Activated naive CD4-positive, alpha-beta T cell treated with anti-CD3 and anti-CD28 coated beads, Interleukin-2, amount 10 ng/mL, durations not matched to agents 7 days and 5 days (primary cell): ENCODE measurements at places on chromosomes 5 and 9.

- no peak for DNase-seq
Measured at GRCh38 chr9:27019589-27019988, 14.1 kb upstream of the LRRC19 start.

- no peak for DNase-seq
Measured at GRCh38 chr5:10632110-10632761, 68.4 kb downstream of the ANKRD33B start.

DNA sequence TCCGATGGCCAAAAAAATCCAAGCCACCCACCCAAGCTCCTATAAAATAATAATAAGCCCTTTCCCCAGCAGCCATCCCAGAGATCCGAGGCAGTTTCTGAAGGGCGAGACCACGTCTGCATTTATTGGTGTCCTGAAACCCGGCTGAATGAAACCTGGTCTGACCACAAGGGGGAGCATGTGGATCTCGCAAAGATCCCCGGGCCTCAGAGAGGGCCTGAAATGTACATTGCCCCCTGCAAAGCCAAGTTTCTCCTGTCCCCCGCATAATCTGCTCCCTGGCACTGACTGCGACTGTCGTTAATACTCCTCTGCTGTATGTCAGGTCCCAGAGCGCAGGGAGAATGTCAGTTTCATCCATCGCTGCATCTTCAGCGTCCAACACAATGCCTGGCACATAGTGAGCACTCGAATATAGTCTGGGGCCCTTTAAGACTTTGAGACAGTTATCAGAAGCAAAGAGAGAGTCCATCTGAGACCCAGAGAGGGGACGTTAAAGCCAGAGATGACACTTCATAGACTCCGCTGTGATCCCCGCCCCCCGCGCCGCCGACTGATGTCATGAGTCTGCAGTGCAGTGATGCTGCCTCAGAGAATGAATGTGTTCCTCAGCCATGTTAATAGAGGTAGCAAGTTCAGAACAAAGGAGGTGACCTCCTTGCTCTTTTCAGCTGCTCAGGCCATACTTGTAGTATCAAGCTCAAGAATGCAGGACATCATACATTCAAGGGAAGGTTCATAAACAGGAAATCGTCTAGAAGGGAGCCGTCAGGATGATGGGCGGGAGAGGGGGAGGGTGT is 74.5 kb upstream of the BARHL1 start:
- DNase-seq, result peak; percentile 78

GRCh38 chr9:20255052-20255451 is 367.2 kb downstream of the MLLT3 start:
- no peak for DNase-seq

DNA sequence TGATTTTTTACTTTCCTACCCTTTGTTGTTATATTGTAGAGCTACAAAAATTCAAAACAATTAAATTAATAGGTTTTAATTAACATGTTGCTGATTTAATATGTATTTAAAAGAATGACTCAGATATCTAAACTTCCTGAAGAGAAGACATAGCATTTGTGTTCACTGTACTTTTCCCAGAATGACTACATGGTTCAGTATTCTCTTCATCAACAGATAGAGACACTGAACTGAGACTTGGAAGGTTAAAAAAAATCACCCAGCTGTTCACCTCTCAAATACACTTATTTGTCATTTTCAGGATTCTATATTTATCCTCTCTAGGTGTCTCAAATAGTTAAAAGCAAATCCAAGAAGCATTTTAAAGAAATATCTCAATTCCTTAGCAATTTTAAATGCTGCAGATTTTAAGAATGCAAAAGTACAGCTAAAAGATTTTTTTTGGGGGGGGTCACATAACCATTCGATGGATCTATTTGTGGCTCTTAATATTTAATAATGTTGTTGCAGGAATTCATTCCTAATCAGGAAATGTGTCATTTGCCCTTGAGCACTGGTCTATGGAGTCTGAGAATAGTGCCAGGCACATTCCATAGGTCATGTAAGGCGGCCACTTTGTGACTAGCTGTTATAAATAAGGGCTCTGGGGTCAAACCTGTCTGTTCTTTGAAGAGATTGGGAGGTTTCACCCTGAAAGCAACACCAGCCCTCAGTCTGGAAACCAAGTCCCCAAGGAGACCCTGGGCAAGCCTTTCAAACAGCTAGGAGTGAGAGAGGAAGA is 463.1 kb downstream of the NR2F1-AS1 start:
- DNase-seq, result no peak

- DNase-seq, result no peak
Measured at GRCh38 chr9:36025746-36026145, 11.0 kb upstream of the RECK start.

DNA sequence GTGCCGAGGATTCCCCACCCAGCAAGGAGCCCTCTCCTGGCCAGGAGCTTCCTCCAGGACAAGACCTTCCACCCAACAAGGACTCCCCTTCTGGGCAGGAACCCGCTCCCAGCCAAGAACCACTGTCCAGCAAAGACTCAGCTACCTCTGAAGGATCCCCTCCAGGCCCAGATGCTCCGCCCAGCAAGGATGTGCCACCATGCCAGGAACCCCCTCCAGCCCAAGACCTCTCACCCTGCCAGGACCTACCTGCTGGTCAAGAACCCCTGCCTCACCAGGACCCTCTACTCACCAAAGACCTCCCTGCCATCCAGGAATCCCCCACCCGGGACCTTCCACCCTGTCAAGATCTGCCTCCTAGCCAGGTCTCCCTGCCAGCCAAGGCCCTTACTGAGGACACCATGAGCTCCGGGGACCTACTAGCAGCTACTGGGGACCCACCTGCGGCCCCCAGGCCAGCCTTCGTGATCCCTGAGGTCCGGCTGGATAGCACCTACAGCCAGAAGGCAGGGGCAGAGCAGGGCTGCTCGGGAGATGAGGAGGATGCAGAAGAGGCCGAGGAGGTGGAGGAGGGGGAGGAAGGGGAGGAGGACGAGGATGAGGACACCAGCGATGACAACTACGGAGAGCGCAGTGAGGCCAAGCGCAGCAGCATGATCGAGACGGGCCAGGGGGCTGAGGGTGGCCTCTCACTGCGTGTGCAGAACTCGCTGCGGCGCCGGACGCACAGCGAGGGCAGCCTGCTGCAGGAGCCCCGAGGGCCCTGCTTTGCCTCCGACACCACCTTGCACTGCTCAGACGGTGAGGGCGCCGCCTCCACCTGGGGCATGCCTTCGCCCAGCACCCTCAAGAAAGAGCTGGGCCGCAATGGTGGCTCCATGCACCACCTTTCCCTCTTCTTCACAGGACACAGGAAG is 120.2 kb downstream of the RGS3 start:
- DNase-seq, result no peak

- no peak for DNase-seq
Measured at GRCh38 chr5:39826051-39826450, 401.3 kb upstream of the DAB2 start.

DNA sequence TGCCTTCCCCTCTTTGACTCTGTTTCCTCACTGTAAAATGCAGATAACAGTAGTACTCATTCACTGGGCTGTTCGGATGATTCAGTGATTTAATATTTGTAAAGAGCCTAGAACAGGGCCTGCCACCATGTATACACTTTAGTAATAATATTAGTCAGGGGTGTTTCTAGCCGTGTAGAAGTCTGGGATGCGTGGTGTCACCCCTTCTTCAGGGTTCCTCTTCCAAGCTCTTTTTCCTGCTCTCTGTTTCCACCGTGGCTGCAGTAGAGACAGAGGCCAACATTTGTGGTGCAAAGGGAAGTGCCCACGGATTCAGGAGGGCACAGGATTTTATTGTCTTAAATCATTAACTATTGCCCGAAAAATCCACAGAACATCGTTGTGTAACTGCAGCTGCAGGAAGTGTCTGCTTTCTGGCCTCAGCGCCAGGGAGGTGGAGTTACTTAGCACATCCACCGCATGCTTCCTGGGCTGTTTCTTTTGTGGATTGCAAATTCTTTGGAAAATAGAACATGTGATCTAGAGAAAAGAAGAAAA is 61.7 kb downstream of the TRIO start:
- no peak for DNase-seq

GRCh38 chr5:109281136-109281690 is 128.6 kb downstream of the PJA2 start:
- no peak for DNase-seq

GRCh38 chr9:122197882-122198281 is 30.9 kb downstream of the LHX6 start:
- DNase-seq, result no peak

GRCh38 chr9:91809581-91810285 is 140.3 kb downstream of the ROR2 start:
- no peak for DNase-seq

- no peak for DNase-seq
Measured at GRCh38 chr9:84349671-84350070, 9.1 kb upstream of the SLC28A3 start.

DNA sequence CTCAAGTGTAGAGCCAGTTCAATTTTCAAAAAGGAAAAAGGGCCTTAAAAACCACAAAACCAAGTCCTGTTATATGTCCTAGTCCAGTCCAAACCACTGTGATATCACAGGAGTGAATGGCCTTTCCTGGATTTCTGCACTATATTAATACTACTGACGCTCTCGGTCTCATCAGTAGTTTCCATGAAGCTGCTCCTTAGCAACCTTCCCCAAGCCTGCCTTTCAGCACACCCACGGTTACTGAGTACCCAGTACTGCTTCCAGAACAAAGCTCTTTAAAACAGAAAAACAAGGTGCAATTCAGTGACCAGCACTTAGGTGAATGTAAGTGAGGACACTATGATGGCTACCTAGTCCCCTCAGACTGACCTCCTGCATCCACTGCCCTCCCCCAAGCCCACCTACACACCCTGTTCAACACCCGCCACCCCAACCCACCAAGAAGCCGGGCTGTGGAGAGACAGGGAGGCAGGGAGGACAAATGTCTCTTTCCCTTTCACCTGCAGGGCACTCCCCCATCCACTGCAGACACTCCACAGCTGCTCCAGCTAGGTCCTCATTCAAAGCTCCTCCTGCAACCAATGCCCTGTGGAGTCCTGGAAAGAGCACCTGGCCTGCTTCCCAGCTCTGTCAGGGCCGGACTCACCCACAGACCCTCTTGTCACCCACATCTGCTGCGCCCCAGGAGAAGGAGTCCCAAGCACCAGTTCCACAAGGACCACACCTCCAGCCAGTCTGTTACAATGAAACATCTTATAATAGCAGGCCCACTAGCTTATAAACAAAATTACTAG is 25.9 kb downstream of the PSMB7 start:
- DNase-seq, result no peak

- no peak for DNase-seq
Measured at GRCh38 chr5:135232958-135233357, 166.1 kb downstream of the MACROH2A1 start.

- DNase-seq, result peak; percentile 44
Measured at GRCh38 chr5:108003178-108003577, 332.4 kb upstream of the EFNA5 start.
